ENCODE measurements at places on chromosomes 7 and 10.

- DNase-seq = peak; percentile 23
Measured at GRCh38 chr7:155738652-155739537, 73.4 kb downstream of the SHH start.

DNA sequence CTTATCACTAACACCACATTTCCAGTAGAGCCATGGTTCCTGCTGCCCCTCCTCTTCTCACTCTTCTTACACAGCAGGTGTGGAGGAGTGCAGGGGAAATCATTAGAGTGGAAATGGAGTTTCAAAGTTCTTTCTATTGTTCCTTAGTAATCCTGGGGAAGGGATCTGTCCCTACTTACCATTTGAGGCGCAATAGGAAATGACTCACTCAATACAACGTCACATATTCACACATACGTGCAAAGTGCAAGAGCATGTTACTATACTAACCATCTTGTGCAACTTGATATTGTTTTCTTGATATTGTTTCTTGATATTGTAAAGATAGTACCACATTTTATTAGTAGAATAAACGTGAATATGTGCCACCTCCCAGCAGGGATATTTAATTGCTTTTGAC, 1010.2 kb downstream of the DNAJB9 start:
- DNase-seq = no peak

- no peak for DNase-seq
Measured at GRCh38 chr10:67790534-67791408, 47.2 kb downstream of the DNAJC12 start.

GRCh38 chr7:77822269-77822668, 23.7 kb downstream of the PHTF2 start:
- no peak for DNase-seq

DNA sequence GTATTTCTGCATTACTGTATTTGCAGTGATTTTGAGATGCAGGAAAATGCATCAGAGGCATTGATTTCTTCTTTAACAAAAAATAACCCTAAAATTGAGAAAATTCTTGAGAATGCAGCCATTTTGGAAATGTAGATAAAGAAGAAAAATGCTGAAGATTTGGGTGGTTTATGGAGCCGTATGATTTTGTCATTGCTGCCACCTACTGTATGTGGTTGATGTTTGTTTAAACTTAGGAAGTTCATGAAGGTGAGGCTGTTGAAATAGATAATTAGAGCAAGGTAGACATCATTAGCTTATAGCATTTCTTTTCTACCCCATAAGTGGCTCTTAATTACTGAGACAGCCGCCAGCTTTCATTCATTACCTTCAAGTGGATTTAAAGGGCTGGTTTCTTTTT, 92.1 kb upstream of the SAMD8 start:
- no peak for DNase-seq

GRCh38 chr10:112959207-112959838, 9.3 kb downstream of the TCF7L2 start:
- no peak for DNase-seq

GRCh38 chr7:94039368-94040035, 35.3 kb upstream of the BET1 start:
- no peak for DNase-seq

GRCh38 chr10:66218981-66219587, 706.8 kb upstream of the LRRTM3 start:
- no peak for DNase-seq

GRCh38 chr10:89744026-89744425, 42.6 kb downstream of the KIF20B start:
- no peak for DNase-seq

DNA sequence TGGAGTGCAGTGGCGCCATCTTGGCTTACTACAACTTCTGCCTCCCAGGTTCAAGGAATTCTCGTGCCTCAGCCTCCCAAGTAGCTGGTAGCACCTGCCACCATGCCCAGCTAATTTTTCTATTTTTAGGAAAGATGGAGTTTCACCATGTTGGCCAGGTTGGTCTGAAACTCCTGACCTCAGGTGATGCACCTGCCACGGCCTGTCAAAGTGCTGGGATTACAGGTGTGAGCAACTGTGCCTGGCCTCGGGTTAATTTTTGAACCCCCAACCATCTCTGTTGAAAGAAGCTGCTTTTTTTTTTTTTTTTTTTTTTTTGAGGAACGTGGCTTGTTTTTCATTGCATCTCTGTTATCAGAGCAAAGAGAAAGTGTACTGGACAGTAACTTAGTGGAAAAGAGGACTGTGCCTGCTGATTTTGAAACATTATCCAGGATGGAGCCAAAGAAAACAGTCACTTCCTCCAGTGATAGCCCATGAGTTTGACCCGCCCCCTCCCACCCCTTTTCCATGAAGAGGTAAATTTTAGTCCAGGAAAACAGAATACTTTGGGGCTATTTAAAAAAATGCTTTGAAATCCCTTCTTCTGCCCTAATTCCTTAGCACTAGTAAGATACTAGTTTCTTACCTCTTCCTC, 38.3 kb downstream of the WBP1L start:
- DNase-seq = no peak

- no peak for DNase-seq
Measured at GRCh38 chr7:65475040-65475726, 101.5 kb downstream of the ZNF92 start.

GRCh38 chr7:106110238-106110560, 1.9 kb downstream of the SYPL1 start:
- DNase-seq = no peak

GRCh38 chr7:34687529-34687928, 29.5 kb downstream of the NPSR1 start:
- DNase-seq = no peak

DNA sequence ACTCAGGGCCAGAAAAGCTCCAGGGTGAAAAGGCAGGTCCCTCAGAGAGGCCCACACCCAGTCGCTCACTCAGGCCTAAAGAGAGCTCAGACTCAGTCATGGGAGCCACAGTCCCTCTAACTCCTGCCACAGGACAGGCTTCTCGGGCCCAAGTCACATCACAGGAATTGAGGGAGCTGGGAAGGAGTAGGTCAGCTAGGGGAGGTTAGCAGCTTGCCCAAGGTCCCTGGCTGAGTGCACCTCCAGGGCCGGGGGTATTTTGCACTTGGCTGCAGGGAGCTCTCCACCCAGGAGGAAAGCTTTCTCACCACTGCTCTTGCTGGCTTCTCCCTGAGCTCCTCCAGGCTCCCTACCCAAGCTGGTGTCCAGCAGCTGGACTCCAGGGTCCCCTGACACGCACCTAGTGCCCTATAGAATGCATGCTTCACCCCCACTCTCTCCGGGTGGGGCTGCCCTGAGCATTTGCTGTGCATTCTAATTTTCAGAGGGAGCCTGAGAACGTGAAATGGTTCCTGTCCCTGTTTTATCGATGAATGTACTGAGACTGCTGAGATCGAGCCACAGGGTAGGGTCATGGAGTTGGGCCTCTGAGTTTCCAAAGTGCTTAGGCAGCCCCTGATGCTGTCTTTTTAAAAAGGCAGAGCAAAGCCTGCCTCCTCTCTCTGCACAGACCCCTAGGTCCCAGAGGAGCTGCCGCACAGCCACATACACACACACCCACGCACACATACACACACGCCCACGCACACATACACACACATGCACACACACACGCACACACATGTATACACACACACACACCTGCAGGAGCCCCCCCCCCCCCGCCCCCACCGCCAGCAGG, 37.9 kb upstream of the RET start:
- no peak for DNase-seq

GRCh38 chr10:4807761-4808507, 18.1 kb upstream of the AKR1E2 start:
- DNase-seq = no peak

DNA sequence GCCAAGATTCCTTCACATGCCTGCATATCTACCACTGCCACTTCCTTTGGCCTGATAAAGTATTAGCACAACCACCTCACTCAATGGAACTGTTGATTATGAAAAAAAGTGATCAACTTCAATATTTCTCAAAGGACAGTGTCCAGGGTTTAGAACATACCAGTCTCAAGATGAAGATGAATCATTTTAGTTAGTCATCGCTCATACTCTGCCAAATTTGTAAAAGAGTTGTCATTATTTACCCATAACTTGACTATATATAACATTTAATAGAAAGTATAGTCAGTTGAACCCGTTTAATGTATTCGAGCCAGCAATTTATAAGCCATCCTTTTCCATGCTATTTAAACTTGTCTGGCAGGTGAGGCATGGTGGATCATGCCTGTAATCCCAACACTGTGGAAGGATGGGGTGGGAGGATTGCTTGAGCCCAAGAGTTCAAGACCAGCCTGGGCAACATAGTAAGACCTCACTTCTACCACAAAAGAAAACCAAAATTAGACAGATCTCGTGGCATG, 33.2 kb downstream of the SPAM1 start:
- no peak for DNase-seq

GRCh38 chr10:117502421-117503243, 39.9 kb upstream of the EMX2 start:
- no peak for DNase-seq

GRCh38 chr7:101277155-101277554, 32.3 kb upstream of the FIS1 start:
- no peak for DNase-seq

DNA sequence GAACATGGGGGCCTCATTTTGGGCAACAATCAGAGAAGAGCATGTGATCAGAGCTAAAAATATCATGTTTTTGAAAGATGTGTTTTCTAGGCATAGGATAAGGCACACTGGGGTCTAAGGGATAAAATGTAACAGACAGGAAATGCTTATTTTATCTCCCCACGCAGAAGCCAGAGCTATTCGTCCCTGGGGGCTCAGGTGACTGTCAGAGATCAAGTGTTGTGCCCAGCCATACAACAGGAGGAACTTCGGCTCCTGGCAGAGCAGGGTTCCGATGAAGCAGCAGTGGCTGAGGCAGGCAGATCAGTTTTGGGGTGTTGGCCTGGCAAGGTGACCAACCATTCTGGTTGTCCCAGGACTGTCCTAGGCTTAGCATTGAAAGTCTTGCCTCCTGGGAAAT, 15.2 kb downstream of the NPY start:
- no peak for DNase-seq

DNA sequence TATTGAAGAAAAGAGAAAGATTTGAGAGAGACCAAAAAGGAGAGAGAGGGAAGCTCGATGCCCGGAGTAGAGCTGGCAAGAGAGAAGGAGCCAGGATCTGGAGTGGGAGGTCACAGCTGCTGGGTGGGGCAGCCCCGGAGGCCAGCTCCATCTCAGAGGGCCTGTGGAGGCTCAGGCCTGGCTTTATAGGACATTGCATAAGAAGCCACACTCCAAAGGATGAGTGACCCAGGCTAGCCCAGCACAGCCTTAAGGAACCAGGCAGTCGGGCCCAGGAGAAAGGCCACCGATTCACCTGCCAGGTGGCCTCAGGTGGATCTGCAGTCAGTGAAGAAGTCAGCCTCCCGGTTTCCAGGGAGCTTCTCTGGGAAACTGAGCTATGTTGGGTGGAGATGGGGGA, 676 bp downstream of the PLAC9 start:
- no peak for DNase-seq

DNA sequence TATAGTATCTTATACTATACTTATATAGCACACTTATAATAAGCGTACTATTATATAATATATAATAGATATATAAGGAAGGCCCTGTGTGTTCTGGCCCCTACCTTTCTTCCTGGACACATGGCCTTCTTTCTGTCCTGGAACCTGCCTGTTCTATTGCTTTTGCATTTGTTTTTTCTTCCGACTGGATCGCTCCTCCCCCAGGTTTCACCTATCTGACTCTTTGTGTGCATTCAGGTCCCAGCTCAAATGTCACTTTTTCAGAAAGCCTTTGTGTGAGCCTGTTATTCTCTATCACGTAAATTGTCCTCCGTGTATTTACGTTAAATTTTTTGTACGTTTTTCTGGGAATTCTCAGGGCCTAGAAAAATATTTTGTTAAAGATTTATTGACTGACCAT, 2.9 kb upstream of the TRIM8 start:
- no peak for DNase-seq

DNA sequence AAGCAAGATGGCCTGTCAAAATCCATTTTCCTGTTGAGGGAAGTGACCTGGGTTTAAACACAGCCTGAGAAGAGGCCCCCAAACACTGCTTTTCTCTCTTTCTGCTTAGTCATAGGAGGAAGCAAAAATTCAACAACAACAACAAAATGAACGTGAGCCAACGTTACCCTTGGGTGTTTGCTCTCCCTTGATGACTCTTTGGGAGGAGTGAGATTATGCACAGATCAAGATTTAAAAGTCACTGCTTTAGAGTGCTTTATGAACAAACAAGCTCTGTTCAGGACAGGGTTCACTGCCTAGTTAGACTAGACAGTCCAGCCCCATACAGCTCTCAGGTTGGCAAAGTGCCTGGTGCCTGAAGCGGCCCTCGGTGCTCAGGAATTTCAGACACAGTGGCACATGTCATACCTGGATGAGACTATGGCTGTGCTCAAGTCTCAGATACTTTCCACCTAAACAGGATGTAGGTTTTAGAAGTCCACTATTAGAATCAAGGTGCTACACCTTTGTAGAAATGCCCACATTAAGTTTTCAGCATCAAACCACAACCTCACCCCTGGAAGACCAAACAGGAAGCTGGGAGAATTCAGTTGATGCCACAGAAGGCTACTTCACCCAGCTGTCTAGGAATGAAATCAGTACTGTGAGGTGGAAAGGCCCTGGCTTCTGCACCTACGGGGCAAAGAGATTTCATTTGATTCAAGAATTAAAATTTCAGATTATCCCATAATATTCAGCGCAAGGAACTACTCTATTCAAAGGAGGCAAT, 38.7 kb downstream of the DENND11 start:
- no peak for DNase-seq

- no peak for DNase-seq
Measured at GRCh38 chr10:101961591-101962498, 94.1 kb downstream of the ARMH3 start.

- DNase-seq = no peak
Measured at GRCh38 chr10:121559326-121560026, 38.8 kb downstream of the FGFR2 start.

DNA sequence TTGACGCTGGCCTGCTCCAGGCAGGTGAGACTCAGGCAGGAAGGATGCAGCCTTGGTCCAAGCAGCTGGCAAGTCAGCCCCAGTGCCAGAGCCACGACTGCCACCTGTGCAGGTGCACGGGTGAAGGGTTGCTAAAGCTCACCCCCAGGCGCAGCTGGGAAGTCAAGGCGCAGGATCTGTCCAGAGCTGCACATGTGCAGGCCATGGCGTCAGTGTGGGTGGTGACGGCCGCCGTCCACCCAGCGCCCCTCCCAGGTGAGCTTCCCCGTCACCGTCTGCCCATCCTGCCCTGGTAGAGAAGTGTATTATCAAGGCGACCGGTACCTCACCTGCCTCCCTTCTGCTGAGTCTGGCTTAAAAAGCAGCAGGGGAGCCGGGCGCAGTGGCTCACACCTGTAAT, 110.1 kb downstream of the MAD1L1 start:
- DNase-seq = no peak

GRCh38 chr7:30027740-30028215, 434 bp upstream of the PLEKHA8 start:
- no peak for DNase-seq

GRCh38 chr7:83201355-83201754, 38.7 kb upstream of the PCLO start:
- DNase-seq = no peak
